CD4-positive, alpha-beta T cell treated with Interleukin-1 beta for 1 hour (primary cell): ENCODE measurements at places on chromosomes 6 and 20.

DNA sequence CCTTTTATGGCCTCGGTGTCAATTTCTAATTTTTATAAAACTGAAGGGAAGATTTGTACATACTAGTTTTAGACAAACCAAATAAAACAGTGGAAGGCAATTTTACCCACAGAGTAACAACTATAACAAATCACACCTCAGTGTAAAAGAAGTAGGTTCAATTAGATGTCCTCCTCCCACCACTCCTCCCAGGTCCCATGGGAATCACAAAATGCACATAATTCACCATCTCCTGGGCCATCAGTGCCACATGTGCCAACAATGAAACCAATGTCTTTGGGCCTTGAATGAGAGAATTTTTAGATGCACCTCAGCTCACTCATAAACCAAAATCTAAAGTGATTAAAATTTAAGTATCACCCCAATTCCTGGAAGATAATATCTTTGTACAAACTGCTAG lies 267.8 kb downstream of the BTBD9 start:
- DNase-seq: no peak

DNA sequence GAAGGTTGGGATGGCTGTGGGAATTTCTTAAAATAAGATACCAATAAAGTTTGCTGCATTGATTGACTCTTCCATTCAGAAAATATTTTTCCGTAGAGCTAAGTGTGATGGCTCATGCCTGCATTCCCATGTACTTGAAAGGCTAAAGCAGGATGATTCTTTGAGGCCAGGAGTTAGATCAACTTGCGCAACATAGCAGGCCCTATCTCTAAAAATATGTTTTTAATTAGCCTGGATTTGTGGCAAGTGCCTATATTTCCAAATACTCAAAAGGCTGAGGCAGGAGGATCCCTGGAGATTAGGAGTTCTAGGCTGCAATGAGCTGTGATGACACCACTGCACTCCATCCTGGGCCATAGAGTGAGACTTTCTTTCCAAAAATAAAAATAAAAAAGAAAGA lies 431.2 kb upstream of the PTCHD4 start:
- DNase-seq: no peak

- no peak for DNase-seq
Observed at GRCh38 chr20:36342331-36343120, 36.4 kb downstream of the DLGAP4 start.

DNA sequence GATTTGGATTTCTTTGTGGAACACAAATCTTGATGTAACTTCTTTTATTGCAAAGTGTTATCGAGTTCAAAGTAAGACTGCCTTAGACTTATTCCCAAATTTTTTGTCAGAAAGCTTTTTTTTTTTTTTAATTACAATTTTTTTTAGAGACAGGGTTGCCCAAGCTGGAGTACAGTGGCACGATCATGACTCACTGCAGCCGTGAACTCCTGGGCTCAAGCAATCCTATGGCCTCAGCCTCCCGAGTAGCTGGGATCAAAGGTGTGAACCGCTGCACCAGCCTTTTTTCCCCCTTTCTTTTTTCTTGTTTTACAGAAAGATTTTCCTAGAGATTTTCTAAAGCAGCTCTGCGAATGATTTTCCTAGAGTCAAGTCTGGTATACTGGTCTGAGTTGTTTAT lies 2.8 kb downstream of the RIOK1 start:
- DNase-seq: no peak

DNA sequence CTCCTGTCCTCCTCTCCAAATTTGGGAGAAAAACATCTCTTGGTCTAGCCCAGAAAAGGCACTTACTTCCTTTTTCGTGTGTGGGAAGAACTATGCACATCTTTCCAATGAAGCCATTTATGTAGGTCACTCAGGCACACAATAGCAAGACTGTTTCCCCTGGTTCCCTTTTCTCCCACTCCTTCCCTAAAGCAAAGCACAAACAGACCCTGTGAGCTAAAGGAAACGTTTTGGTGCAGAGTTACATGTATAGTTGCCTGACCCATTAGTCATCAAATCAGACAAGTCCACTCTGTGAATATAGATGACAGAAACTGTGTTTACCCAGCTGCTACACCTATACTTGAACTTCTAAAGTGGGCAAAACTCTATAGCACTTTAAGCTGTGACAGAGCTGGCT lies 474.6 kb downstream of the COL12A1 start:
- no peak for DNase-seq

GRCh38 chr6:134880487-134881190 lies 69.3 kb downstream of the ALDH8A1 start:
- no peak for DNase-seq

DNA sequence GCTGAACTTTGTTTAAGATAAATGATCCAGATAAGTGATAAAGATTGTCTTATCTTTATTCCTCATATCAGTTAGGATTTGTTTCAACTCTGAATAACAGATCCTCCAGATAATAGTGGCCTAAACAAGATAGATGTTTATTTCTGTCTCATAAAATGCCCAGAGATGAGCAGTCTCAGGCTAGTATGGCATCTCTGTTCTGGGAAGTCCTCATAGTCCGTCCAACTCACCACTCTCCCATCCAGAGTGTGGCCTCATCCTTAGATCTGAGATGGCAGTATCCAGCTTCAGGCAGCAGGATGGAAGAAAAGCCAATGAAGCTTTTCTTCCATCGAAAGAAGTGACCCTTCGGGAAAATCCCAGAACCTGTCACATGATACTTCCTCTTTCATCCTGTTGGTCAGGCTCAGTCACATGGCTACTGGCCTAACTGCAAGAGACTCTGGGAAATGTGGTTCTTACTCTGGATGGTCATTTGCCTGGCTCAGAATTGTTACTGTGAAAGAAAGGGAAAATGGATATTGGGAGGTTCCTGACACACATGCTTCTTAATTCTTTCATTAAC lies 29.4 kb upstream of the TAGAP start:
- DNase-seq: no peak

DNA sequence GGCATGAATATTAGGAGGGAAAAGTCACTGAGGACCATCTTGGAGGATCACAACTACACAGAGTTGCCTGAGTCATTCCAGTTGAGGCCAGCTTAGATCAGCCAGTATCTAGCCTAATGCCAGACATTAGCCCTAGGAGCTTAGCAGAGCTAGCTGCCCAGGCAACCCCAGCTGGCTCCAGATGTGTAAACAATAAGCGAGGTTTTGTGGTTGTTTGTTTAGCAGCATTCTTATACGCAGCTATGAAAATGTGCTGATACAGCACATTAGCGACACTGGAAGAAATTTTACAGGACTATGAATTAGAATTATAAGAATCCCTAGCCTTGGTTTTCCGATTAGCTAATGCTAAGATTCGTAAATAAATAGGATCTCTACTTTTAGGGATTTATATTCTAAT lies 59.3 kb downstream of the BTBD3 start:
- no peak for DNase-seq

- DNase-seq: no peak
Observed at GRCh38 chr6:170128811-170129681, 161.8 kb downstream of the DLL1 start.

DNA sequence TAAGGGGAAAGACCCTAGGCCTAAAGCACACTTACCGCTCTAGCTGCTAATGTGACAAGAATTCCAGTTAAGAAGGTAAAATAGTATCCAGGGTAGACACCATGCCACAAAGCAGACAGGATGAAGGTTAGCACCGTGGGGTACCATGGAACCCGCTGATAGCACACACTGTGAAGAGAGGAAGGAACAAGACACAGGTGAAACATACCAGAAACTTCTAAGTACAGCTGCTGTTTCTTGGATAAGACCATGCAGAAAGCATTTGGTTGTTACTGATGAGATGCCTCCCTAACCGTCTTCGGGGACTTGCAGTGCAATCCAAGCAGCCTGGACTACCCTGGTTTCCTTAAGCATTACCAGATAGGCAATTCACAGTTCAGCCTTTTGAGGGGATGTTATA lies 99.4 kb downstream of the MBOAT1 start:
- no peak for DNase-seq

DNA sequence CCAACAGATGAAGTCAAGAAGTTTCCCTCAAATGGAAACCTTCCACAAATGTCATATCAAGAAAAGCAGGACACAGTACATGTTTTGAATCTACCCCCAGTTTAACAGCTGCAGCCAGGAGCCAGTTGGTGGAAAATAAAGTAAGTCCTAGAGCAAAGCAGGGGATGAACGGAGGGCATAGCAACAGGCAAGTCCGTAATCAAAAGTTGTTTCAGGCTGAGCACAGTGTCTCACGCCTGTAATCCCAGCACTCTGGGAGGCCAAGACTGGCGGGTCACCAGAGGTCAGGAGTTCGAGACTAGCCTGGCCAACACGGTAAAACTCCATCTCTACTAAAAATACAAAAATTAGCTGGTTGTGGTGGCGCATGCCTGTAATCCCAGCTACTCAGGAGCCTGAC lies 2.4 kb upstream of the SALL4 start:
- no peak for DNase-seq

GRCh38 chr6:17099401-17100059 lies 2.3 kb upstream of the STMND1 start:
- no peak for DNase-seq

GRCh38 chr20:61667056-61667792 lies 398.5 kb downstream of the TAF4 start:
- no peak for DNase-seq
